ENCODE measurements at places on chromosomes 1 and 21. TPM values are rescaled to one million over a fixed set of nuclear protein-coding genes. Genes with fewer than 3 reads are reported as not detected.

Gene SOX13
- total RNA-seq = 23.0 TPM

Gene SLC2A5
- 0.34 TPM for total RNA-seq

Gene NCAM2
- 0.42 TPM for total RNA-seq

Gene DRAXIN
- 0.17 TPM for total RNA-seq

Gene PIGM
- 3.5 TPM for total RNA-seq

Gene NUDT4B
- 28.2 TPM for total RNA-seq

Gene OR2T2
- total RNA-seq = not detected

Gene FAM72D
- 1.3 TPM for total RNA-seq

Gene ECM1
- total RNA-seq = 0.34 TPM

Measured in dermis blood vessel endothelial cell (primary cell).